ENCODE measurements at places on chromosomes 5 and 9. TPM values are rescaled to one million over a fixed set of nuclear protein-coding genes. Genes with fewer than 3 reads are reported as not detected.

TMEM171 gene
- total RNA-seq: not detected

SLC12A2 gene
- 29.1 TPM for total RNA-seq

TNFAIP8 gene
- 45.3 TPM for total RNA-seq

ST8SIA4 gene
- total RNA-seq: 0.73 TPM

PDZD2 gene
- total RNA-seq: 0.76 TPM

MSMP gene
- total RNA-seq: not detected

Measured in SJCRH30 (cell line).